ENCODE measurements at places on chromosomes 4 and X.
A peak's percentile ranks its signal among the peaks of the same experiment; 100 is the strongest.

DNA sequence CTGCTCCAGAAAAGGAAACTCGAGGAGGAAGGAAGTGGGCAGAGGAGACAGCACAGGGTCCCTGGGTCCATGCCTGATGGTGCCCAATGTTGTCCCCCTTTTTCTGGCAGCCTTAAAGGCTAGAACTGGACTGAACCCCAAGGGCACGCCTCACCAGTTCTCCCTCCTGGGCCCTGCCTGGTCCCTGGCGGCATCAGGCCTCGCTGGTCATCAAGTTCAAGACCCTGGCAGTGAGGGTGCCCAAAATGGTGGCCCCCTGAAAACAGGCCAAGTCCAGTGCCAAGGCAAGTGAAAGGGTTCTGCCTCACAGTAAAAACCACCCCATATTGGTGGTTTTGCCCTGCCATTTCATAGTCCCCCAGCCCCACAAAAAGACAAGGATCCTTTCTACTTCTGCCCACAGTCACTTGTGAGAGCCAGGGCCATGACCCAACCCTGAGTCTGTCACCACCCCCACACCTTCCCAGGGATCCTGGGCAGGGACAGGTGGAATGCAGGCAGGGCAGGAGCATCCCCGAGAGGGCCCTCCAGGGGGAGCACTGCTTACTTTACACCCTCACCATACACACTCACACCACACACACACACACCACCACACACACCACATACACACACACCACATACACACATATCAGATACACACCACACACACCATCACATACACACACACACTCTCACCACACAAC is 107.6 kb downstream of the DCTD start:
- H3K27ac ChIP-seq, result no peak overlapping the region
- no peak for DNase-seq
- H3K4me1 ChIP-seq, result peaks cover 12% of the 10 kb centered on the region
- H3K27me3 ChIP-seq, result no peaks in the 10 kb centered on the region
- no peak overlapping the region for H3K4me3 ChIP-seq
- no peaks in the 10 kb centered on the region for H3K36me3 ChIP-seq

DNA sequence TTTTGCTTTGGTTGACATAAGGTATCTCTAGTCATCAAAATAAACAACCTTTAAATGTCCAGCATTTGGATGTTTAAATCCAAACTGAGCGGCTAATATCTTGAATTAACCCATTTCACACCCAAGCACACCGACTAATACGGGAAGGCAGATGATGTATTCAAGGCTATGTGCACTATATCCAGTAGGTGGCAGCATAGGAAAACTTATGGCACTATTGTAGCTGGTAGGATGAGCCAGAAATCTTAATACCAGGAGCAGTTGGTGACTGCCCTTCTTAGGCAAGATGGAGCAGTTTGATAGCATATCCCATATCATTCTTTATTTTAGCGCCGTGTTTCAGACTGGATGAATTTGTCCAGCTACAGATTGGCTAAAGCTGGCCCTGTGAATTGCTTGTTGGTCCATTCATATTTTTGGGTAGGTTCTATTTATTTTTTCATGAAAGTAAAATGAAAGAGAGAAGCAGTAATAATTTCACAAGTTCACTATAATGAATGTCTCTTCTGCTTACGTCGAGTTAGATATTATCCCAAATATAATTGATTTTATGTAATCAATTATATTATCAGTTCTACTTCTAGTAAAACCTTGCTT is 24.4 kb downstream of the UCHL1 start:
- H3K4me1 ChIP-seq, result no peaks in the 10 kb centered on the region
- no peak overlapping the region for H3K27ac ChIP-seq
- H3K27me3 ChIP-seq, result no peaks in the 10 kb centered on the region

- DNase-seq, result no peak
- peaks cover 9% of the 10 kb centered on the region for H3K4me1 ChIP-seq
- no peaks in the 10 kb centered on the region for H3K36me3 ChIP-seq
- H3K27me3 ChIP-seq, result peaks cover 3% of the 10 kb centered on the region
These were observed 41.9 kb downstream of the F11 start for GRCh38 chr4:186307916-186308315.

DNA sequence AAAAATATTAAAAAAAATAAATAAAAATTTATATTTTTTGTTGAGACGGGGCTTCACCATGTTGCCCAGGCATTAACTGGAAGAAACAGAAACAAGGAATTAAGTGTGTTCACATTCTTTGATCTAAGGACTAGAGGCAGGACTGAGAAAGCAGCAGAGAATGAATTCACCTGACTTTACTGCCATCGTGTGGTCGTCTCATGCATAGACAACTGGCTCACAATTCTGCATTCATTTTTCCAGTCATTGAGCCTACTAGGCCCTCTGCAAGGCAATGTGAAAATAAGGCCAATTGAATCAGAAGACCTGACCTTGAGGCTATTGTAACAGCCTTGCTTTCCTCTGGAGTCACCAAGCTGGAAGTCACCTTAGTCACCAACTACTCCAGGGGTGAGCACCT is 37.4 kb downstream of the LHFPL1 start:
- no peak overlapping the region for H3K27ac ChIP-seq
- no peaks in the 10 kb centered on the region for H3K36me3 ChIP-seq
- DNase-seq, result peak; percentile 86
- no peaks in the 10 kb centered on the region for H3K4me1 ChIP-seq

- H3K27me3 ChIP-seq, result no peaks in the 10 kb centered on the region
- no peaks in the 10 kb centered on the region for H3K4me1 ChIP-seq
- DNase-seq, result no peak
- no peaks in the 10 kb centered on the region for H3K36me3 ChIP-seq
- H3K27ac ChIP-seq, result no peak overlapping the region
- no peak overlapping the region for H3K4me3 ChIP-seq
These were observed 263.3 kb upstream of the CLNK start for GRCh38 chr4:10947898-10948297.

DNA sequence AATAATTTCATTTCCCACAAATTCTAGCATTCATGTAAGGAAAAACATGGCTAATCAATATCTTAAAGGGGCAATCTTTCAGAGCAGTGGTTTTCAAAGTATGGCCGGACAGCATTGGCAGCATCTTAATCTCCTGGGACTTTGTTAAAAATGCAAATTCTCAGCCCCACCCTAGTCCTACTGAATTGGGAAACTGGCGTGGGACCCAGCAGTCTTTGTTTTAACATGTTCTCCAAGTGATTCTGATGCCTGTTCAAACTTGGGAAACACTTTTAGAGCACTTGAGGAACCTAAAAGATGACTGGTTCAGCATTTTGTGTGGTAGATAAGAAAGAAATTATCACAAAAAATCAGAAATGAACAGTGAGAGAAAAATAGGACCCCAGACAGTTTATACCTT is 65.7 kb downstream of the ZFX start:
- no peaks in the 10 kb centered on the region for H3K4me1 ChIP-seq
- H3K27ac ChIP-seq, result no peak overlapping the region
- peaks cover 39% of the 10 kb centered on the region for H3K36me3 ChIP-seq
- DNase-seq, result no peak
- no peaks in the 10 kb centered on the region for H3K27me3 ChIP-seq

DNA sequence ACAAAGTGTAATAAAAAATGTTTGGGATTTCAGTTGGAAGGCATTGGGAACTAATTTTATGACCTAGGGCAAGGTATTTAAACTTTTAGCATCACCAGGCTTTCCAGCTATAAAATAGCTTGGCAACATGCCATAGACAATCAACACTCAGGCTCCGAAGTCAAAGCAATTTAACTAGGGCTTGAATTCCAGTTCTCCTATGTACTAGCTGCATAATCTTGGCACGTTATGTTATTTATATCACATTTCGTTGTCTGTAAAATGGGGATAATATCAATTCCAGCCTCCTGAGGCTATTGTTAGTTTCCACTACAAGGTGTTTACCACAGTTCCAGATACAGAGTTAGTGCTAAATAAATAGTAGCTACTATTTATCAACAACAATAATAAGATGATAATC is 78.8 kb downstream of the DMD start:
- no peaks in the 10 kb centered on the region for H3K4me1 ChIP-seq
- H3K4me3 ChIP-seq, result no peak overlapping the region
- peaks cover 4% of the 10 kb centered on the region for H3K27me3 ChIP-seq
- no peaks in the 10 kb centered on the region for H3K36me3 ChIP-seq
- DNase-seq, result no peak

- DNase-seq, result no peak
- peaks cover 100% of the 10 kb centered on the region for H3K36me3 ChIP-seq
- H3K4me3 ChIP-seq, result no peak overlapping the region
- H3K4me1 ChIP-seq, result no peaks in the 10 kb centered on the region
These were observed 25.6 kb downstream of the SMARCA5 start for GRCh38 chr4:143538979-143539669.

- H3K27ac ChIP-seq, result no peak overlapping the region
These were observed 104.9 kb upstream of the GIMD1 start for GRCh38 chr4:106473515-106473914.

GRCh38 chr4:68070302-68070701 is 59.4 kb downstream of the TMPRSS11F start:
- no peaks in the 10 kb centered on the region for H3K36me3 ChIP-seq
- H3K27me3 ChIP-seq, result no peaks in the 10 kb centered on the region
- H3K27ac ChIP-seq, result no peak overlapping the region

DNA sequence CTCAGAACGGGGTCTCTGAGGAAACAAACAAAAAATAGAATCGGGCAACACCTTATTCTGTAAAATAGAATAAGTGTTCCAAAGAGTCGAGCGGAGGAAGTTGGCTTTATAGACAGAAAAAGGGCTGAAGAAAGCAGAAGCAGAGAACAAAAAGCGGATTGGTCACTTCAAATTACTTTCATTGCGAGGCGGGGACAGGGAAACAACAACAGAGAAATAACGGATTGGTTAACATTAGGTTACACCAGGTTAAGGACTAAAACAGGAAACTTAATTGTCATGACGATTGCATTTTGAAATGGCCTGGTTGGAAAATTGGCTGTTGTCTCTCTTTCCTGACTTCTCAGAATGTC is 433 bp upstream of the COQ2 start:
- no peaks in the 10 kb centered on the region for H3K36me3 ChIP-seq
- no peak overlapping the region for H3K27ac ChIP-seq
- H3K4me1 ChIP-seq, result peaks cover 27% of the 10 kb centered on the region
- H3K4me3 ChIP-seq, result peak overlapping the region; percentile 77
- no peaks in the 10 kb centered on the region for H3K27me3 ChIP-seq
- no peak for DNase-seq

- no peak for DNase-seq
- H3K4me3 ChIP-seq, result no peak overlapping the region
- H3K4me1 ChIP-seq, result peaks cover 3% of the 10 kb centered on the region
- no peaks in the 10 kb centered on the region for H3K27me3 ChIP-seq
- no peak overlapping the region for H3K27ac ChIP-seq
These were observed 25.3 kb downstream of the DCX start for GRCh38 chrX:111386615-111387233.

- peaks cover 53% of the 10 kb centered on the region for H3K36me3 ChIP-seq
- H3K4me1 ChIP-seq, result peaks cover 11% of the 10 kb centered on the region
- no peak overlapping the region for H3K27ac ChIP-seq
- no peaks in the 10 kb centered on the region for H3K27me3 ChIP-seq
- no peak overlapping the region for H3K4me3 ChIP-seq
These were observed 10.1 kb downstream of the DHRSX start for GRCh38 chrX:2490634-2491033.

GRCh38 chr4:8191136-8191747 is 7.8 kb upstream of the SH3TC1 start:
- no peaks in the 10 kb centered on the region for H3K36me3 ChIP-seq
- H3K27ac ChIP-seq, result peak overlapping the region; percentile 22
- peak; percentile 63 for DNase-seq
- no peak overlapping the region for H3K4me3 ChIP-seq
- no peaks in the 10 kb centered on the region for H3K27me3 ChIP-seq
- peaks cover 62% of the 10 kb centered on the region for H3K4me1 ChIP-seq

DNA sequence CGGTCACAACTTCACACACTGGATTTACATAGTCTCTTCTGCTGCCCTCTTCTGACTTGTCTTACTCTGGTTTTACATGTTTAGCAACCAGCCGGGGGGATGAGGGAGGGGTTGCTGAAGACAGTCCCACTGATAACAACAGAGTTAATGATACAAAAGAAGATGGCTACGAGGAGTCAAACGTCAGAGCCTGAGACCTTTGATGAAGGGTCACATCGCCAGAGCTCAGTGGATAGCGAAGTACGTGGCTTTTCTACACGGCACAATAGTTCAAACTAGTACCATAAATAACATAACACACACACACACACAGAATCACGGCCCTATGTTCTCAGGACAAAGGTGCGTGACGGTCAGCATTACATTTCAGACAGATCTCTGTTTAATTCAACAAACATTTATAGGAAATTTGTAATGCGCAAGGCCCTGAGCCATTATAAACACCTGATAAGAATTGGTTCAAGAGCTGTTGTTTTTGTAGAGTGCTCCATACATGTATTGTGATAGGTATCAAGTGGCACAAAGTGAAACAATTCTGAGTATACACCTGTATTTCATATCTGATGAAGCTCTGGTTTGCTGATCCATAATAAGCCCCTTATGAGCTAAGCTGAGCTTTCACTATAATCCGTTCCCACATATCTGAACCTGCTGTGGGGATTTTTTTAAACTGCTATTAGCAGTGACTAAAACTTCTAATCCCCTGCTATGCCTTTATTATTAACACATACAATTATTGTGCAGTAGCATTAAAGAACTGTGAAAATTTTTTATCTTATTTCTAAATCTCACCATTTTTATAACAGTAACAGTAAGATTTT is 100.0 kb downstream of the NR3C2 start:
- no peak overlapping the region for H3K4me3 ChIP-seq
- no peaks in the 10 kb centered on the region for H3K4me1 ChIP-seq
- no peak overlapping the region for H3K27ac ChIP-seq
- no peaks in the 10 kb centered on the region for H3K36me3 ChIP-seq
- H3K27me3 ChIP-seq, result no peaks in the 10 kb centered on the region
